ENCODE measurements at places on chromosomes 2 and 18.
A peak's percentile ranks its signal among the peaks of the same experiment; 100 is the strongest.

GRCh38 chr18:8800445-8800844 lies 95.1 kb downstream of the MTCL1 start:
- peak; percentile 87 for DNase-seq

DNA sequence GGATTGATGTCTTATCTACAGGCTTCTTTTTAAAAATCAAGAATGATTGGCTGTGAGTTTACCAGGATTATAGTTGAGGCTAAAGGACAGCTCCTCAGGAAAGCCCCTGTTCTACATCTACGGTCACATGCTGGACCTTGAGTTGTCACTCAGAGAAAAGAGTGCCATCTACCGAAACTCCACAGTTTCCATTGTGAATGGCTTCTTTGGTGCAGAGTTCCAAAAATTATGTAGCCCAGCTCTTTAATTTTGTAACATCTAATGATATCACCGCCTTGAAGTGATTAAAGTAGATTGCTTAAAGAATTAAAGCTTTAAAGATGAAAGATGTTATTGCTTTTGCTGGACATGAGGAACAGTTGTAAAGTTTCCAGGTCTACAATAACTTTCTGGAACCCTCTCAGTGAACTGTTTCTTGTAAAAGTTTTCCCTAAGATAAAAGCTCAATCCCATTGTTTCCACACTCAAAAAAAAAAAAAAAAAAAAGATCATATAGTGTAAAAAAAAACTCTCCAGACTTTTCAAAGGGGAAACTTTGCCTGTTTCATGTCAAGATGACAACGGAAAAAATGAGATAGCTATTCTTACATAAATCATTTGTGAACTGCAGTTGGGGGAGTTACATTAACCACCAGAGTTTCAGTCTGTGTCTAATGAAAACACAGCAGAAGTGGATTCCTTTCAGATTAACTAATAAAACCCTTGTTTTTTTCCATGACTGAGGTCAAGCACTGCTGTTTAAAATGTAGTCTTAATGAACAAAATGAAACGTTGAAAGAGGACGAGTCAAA lies 4.3 kb downstream of the COL3A1 start:
- no peak for DNase-seq

- DNase-seq = no peak
Observed at GRCh38 chr2:228725031-228725430, 543.5 kb upstream of the SPHKAP start.

- DNase-seq = no peak
Observed at GRCh38 chr18:77091366-77091765, 41.2 kb downstream of the MBP start.

GRCh38 chr18:44521668-44522022 lies 159.0 kb upstream of the SETBP1 start:
- DNase-seq = no peak

DNA sequence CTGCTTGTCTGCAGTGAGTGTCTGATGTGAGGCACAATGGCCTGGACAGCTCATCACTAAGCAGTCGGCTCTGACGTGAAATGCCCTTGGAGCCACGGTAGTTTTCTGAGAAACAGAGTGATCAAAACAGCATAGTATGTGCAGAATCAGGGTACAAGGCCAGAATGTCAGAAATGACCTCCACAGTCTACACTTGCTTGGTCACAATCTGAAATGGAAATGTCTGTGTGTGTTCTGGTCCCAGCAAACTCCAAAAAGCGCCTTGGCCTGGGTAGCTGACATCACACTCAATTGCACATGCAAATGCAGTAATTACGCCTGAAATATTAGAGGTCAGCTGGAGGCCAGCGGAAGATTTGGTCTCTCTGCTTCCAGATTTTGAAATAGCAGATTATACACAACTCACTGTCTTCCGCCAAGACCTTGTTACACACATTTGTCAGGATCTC lies 95.4 kb downstream of the CTAGE1 start:
- DNase-seq = no peak

DNA sequence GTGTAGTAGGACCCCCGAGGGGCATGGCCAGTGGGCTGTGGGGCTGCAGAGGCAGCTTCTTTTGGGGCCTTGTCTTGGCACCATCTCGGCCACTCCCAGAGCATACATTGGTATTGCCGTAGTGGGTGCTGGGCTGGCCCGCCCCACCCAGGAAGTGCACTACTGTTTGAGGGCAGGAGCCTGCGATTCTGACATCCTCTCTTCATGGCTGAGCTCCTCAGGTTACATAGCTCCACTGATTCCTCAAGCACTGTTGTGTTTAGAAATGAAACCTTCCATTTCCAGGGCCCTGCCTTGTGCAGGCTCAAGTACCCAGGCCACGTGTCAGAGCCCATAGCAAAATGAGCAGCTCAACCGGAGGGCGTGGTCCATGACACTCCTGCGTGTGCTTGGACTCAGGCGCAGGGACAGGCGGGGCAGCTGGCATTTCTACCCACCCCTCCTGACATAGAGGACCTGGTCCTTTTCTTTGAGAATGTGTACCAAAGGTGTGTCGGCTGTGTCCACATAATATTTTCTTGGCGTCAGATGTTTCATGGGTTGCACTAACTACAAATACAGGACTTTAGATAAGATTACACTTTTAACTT lies 67.9 kb downstream of the DGKD start:
- no peak for DNase-seq

DNA sequence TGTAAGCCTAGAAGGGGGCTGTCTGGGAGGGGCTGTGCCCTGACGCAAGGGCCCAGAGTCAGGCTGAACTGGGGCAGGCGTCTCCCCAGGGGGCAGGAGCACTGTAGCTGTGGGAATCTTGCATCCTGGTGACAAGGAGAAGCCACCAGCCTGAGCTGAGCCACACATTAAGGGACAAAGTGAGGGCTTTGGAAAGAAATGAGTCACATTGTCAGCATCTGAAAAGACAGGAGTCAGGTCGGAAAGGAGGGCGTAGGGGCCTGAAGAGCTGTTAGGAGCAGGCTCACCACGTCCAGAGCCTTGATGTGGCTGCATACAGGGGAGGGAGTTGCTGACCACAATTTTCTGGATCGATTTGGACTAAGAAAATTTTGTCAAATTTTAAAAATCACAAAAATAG lies 298.6 kb downstream of the CYP26B1 start:
- DNase-seq = no peak

DNA sequence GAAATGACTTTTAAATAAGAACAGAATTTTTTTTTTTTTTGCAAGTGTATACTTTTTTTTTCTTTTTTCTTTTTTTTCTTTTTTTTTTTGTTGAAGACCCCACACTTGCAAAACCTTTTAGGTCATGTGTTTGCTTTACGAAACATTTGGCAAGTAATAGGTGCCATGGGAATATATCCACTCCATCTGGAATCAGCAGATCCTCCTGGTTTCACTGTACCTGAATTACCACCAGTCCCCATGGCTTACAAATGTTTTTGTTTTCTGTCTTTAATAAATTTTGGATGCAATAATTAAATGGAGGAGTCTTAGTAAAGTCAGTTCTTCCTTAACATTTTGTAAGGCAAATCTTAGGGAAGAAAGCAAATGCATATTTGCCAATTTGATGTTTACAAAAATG lies 559.7 kb upstream of the ZEB2 start:
- DNase-seq = no peak

DNA sequence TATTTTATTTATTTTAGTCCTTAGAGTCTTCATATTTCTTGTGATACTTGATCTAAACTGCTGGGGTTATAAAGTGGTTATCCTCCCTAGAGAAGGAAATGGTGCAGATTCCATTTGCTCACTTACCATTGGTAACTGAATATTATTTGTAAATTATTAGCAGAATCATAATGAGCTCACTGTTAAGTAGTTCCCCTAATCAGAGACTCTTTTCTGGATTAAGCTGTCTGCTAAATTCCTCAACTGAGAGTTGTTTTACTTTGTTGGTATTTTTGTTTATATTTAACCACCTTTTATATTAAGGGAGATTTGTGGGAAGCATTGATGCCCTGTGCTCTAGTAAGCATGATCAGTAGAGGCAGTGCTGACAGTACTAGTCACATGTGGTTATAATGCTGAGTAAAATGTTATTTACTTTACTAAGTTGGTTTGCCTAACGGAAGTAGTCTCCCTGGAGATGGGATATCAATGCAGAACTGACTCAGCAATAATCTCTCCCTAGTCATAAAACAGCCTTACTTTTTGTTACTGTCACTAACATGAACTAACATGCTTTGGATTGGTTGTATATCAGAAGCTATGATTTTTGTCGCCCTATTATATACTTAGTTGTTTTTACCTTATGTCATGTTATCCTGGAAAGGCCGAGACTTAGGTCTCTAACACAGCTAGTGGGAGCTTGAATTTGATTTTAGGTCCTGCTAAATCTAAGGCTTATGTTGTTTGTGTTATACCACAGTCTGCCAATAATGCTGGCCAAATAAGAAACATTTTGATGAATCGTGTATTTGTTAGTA lies 166.7 kb downstream of the MCFD2 start:
- DNase-seq = peak; percentile 10

- no peak for DNase-seq
Observed at GRCh38 chr18:9578306-9578705, 36.1 kb downstream of the PPP4R1 start.

DNA sequence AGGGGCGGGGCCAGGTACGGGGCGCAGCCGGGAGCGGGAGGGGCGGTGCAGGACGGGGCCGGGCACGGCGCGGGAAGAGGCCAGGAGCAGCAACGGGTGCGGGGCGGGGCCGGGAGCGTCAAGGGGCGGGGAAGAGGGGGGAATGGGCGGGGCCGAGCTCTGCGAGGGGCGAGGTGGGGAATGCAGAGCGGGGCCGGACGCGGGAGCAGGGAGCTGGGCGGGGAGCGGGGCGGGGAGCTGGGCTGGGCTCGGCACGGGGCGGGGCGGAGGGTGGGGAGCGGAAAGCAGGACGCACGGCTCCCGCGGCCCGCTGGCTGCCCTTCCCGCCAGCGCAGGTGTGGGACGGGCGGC lies at the start of gene IMPA2:
Gene IMPA2 (plus strand): TSS at position 316 of the 351 bp plus-strand sequence. CDS start 163 bp downstream, outside the sequence.
- no peak for DNase-seq

All from H54 (cell line).